RWPE2 (cell line): ENCODE measurements at places on chromosomes 2 and 18.

DNA sequence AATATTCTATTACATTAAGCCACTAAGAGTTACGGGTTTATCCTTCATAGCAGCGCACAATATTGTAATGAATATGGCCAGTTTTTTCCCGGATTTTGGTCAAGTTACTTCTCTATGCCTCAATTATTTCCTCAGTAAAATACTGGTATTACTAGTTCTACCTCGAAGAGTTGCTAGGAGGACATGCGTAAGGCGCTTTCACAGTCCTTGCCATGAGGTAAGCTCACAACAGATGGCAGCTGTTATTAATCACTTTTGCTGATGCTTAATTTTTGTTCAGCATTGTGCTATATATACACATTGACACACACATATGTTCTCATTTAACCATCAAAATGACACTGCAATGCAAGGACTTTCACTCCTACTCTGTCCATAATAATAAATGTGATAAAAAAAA lies 101.5 kb downstream of the SCG2 start:
- no peak for DNase-seq

DNA sequence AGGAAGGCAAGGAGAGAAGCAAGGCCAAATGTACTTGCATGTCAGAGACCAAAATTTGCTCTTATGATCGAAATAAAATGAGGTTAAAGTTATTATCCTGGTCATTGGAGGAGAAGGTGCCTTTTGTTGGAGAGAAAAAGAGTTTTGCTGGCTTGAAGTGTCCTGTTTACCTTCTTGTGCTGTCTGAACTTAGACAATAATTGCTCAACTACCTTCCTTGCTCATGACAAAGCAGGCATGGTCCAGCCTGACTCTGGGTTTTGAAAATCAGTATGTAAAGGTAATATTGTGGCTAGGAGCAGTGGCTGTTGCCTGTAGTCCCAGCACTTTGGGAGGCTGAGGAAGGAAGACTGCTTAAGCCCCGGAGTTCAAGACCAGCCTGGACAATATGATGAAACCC lies 89.1 kb downstream of the MEIS1 start:
- DNase-seq: no peak

- DNase-seq: no peak
These were observed 571.6 kb downstream of the ARHGAP15 start for GRCh38 chr2:143700865-143701264.

DNA sequence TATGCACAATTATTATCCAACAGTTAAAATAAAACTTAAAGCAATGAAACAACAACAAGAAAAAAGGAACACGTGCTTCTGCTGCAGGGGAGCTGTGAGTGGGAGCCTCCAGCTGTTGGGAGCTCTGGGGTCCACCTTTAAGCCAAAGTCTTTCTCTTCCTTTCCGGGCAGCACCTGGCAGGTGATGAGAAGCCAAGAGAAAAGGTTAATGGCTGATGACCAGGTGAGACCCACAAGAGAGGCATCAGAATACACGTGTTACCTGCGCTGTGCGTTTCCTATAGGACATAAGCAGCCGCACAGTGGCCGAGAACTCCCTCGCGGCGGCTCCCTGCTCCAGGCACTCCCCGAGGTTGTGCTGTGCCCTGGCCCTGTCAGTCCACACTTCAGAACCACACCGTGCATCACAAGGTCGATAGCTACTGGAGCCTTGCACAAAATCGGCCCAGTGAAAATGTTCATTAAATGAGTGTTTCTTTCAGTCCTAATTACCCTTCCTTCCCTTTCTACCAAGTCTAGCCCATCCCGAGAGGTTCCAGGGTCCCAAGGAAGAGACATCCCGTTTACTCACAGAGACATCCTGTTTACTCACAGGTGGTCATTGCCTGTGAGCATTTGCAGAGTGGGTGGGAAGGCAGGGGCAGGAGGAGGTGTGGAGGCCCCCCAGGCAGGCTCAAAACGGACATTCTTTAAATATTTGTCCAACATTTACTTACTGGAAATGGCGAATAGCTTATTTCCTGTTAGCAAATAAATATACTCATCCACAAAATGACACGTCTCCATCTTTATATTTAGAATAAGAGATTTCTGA lies 44.9 kb upstream of the ASB18 start:
- DNase-seq: no peak

GRCh38 chr2:111030260-111030891 lies 90.3 kb upstream of the BCL2L11 start:
- no peak for DNase-seq

DNA sequence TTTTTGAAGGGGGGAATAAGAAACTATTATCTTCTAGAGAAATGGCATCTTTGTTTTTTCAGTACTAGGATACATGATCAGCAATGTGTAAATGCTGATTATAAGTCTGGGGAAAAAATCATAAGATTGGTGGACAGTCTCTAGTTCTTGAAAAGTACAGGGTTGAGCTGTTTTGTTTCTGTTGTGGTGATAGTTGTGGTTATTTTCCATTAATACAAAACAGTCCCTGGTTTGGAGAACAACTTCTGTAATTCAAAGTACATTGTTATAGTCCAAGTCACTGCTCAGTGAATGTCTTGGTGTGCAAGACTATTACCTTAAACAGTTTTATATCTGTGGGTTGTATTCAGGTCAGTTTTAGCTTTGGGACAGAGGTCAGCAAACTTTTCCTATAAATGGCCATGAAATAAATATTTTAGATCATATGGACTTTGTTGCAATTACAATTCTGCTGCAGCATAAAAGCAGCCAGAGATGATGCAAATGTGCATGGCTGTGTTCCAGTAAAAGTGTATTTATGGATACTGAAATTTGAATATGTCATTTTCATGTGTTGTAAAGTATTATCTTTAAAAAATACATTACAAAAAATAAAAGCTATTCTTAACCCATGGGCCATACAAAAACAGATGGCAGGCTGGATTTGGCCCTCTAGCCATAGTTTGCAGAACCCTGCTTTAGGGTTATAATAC lies 111.0 kb downstream of the CERS6 start:
- no peak for DNase-seq

- no peak for DNase-seq
These were observed 163.7 kb upstream of the KLHL29 start for GRCh38 chr2:23221236-23221635.

DNA sequence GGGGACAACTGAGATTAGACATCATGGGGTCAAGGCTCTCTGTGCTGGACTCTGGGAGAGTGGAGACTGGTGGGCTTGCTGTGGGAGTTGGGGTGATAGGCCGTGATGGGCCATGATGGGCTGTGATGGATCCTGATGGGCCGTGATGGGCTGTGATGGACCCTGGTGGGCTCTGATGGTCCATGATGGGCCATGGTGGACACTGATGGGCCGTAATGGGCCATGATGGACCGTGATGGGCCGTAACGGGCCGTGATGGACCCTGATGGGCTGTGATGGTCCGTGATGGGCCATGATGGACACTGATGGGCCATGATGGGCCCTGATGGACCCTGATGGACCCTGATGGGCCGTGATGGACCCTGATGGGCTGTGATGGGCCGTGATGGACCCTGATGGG lies 18.5 kb downstream of the LPIN1 start:
- no peak for DNase-seq

DNA sequence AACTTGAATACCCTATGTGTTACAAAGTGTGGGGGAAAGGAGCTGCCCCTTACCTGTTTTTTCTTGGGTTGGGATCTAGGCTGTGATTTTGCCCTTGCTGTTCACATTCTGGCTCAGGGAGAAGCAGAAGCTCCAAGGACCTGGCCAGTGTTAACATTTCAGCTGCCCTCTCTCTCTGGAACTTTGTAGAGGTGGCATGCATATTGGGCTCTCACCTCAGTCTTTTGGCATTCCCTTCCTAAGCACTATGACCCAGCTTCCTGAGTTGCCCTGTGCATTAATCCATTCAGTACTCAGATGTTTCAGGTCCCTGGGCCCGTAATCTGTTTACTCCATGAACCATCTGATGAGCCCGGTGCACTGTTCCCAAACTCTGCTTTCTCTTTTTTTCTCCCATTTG lies 12.1 kb downstream of the LCLAT1 start:
- no peak for DNase-seq

DNA sequence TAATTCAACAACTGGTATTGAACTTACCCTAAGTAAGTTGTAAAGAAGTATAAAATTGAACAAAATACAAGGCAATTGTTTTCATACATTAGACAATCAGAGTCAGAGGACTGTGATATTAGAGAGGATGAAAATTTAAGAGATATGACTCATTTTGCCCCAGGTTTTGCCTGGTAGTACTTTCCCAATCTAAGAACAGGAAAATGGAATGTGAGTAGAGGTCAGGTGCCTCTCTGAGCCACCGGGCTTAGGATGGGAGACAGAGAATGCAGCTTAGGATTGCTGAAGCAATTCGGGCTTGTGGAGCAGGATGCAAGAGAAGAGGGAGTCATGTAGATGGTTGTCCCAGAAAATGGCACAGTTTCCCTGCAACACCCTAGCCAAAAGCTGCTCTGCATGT lies 219.7 kb upstream of the CHST9 start:
- DNase-seq: no peak

- DNase-seq: no peak
These were observed 123.4 kb upstream of the CDH20 start for GRCh38 chr18:61209801-61210200.

DNA sequence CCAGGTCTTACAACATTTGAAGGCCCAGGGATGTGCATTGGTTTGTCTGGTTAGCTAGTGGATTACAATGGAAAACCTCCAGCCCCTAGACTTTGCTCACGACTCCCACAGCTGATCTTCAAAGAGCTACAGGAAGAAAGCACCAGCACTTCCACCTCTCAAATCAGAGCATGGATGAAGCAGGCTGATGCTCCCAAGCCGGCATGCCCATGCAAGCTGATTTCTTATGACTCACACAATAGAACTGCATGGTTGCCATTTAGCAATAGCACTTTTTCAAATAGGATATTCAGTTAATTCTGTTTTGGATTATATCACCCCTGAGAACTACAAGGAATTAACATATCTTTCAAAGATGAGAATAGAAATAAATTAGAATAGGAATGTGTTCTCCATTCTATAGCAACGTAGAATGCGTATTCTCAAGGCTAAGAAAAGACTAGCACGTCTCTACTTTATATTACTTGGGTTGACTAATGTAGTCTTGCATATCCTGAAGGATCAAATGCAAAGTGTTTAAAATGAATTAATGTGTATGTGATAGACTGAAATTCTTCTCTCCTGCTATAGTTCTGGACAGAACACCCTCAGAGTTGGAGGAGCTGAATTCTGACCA lies 292.4 kb downstream of the TRIB2 start:
- peak; percentile 61 for DNase-seq

- no peak for DNase-seq
These were observed 828.4 kb upstream of the VRK2 start for GRCh38 chr2:57218206-57218605.

- DNase-seq: no peak
These were observed 121.0 kb downstream of the ALPK2 start for GRCh38 chr18:58507880-58508279.

GRCh38 chr2:46181789-46182530 lies 115.2 kb upstream of the EPAS1 start:
- no peak for DNase-seq

- DNase-seq: no peak
These were observed 9.4 kb downstream of the COLEC11 start for GRCh38 chr2:3604207-3604877.

DNA sequence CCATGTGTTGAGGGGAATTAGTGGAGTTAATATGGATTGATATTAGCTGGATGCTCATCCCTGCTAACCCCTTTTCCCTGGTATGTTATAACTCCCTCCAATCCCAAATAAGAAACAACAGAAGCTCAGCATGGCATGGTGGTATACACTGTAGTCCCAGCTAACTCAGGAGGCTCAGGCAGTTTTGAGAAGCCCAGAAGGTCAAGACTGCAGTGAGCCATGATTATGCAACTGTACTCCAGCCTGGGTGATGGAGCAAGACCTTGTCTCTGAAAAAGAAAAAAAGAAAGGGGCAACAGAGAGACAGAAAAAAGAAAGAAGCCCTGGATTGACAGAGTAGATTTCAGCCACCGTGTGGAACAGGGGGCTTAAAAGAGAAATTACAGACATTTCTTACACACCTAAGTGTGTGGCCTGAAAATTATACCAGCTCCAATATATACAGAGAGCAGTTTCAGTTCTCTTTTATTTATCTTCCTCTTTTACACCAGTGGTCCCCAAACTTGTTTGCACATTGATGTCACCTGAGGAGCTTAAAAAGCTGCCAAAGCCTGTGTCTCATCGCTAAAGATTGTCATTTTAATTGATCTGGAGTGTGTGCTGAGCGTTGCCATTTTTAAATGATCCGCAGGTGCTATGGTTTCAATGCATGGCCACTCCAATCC lies 203.6 kb downstream of the UBE2E3 start:
- DNase-seq: no peak

DNA sequence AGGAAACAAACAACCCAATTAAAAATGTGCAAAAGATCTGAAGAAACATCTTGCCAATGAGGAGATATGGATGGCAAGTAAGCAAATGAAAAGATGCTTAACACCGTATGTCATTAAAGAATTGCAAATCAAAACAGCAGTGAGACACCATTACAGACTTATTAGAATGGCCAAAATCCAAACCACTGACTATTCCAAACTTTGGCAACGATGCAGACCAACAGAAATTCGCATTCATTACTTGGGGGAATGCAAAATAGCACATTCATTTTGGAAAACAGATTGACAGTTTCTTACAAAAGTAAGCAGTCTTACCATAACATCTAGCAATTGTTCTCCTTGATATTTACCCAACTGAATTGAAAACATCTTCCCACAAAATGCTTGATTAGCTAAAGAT lies 1118.7 kb downstream of the SUCLG1 start:
- no peak for DNase-seq

DNA sequence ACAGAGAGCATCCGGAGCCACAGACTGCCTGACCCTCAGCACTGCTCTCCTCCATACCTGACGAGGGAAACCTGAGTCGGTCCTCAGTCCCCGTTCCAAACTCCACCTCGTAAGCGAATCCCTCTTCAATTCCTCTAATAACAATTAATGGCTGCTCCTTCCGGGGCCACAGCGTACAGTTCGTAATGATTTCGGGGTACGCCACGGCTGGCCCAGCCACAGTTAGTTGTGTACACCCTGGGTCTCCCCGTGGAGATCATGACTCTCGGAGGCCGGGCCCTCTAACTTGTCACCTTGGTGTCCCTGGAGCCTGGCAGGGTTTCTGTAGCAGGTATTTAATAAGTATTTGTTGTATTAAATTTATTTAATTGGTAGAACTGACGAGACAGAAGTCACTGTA lies 121.5 kb downstream of the EIPR1 start:
- DNase-seq: no peak

DNA sequence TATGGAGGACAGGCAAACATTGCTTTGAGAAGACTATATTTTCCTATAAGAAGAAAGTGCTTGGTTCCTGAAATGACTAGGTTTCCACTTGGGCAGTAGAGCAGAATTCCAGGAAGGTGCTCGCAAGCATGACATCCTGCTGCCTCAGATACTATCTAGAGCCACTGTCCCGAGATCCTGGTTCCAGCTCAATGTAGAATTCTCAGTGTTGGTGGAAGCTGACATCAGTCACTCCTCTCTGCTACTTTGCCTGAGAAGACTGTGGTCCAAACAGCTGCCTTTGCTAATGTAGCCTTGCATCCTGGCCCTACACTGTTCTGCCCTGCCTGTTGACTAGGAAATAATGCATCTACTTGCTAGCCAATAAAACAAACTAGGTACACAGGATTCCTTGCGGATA lies 50.0 kb upstream of the ITGA6 start:
- no peak for DNase-seq
